ENCODE measurements at places on chromosomes 5 and 9.
A peak's percentile ranks its signal among the peaks of the same experiment; 100 is the strongest.

GRCh38 chr5:160511280-160511929, 89.8 kb downstream of the PTTG1 start:
- peak; percentile 40 for DNase-seq

GRCh38 chr5:147223343-147223742, 11.5 kb upstream of the STK32A start:
- peak; percentile 57 for DNase-seq

- DNase-seq: no peak
Measured at GRCh38 chr5:1461396-1461795, 16.2 kb upstream of the SLC6A3 start.

- DNase-seq: no peak
Measured at GRCh38 chr9:137648396-137648795, 29.6 kb downstream of the EHMT1 start.

- no peak for DNase-seq
Measured at GRCh38 chr5:119631660-119632059, 2.3 kb downstream of the FAM170A start.

- peak; percentile 49 for DNase-seq
Measured at GRCh38 chr9:137278721-137279711, 1.5 kb downstream of the TOR4A start.

DNA sequence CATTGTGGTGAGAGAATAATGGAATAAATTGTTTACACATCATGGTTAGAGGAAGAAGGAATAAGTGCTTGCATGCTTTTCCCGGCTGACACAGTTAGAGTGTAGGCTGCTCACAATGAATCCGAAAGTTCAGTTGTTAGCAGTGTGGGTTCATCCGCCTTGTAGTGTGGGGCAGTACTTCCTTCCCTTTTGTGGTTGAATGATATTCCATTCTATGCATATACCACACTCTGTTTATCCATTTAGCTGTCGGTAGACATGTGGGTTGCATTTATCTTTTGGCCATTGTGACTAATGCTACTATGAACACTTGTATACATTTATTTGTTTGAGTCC, 84.0 kb downstream of the COL5A1 start:
- no peak for DNase-seq

DNA sequence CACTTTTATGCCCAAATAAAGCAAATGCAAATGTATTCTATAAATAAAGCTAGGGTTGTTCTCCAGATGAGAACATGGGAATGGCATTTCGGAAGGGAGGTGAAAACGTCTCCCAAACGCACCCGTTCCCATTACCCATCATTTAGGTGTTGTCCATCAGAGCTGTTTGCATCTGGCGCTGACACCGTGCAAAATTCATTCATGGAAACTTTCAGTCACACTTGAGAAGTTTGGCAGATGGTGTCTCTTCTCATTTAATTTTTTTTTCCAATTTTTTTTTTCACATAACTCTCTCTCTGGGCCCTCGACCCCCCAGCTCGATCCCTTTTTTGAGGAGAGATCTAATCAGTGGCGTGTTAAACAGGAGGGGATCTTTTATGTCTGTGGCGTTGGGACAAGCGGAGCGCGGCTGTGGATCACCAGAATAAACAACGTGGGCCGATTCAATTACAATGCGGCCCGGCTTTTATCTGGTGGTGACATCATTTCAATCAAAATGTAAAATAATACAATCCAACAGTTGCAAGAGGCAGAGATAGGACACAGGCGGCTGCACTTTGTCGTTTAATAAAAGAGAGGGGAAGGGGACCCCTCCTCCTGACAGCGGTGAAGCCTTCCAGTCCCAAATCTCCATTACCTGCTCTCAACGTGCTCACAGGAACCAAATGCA, 246.1 kb upstream of the IRX4 start:
- DNase-seq: no peak

DNA sequence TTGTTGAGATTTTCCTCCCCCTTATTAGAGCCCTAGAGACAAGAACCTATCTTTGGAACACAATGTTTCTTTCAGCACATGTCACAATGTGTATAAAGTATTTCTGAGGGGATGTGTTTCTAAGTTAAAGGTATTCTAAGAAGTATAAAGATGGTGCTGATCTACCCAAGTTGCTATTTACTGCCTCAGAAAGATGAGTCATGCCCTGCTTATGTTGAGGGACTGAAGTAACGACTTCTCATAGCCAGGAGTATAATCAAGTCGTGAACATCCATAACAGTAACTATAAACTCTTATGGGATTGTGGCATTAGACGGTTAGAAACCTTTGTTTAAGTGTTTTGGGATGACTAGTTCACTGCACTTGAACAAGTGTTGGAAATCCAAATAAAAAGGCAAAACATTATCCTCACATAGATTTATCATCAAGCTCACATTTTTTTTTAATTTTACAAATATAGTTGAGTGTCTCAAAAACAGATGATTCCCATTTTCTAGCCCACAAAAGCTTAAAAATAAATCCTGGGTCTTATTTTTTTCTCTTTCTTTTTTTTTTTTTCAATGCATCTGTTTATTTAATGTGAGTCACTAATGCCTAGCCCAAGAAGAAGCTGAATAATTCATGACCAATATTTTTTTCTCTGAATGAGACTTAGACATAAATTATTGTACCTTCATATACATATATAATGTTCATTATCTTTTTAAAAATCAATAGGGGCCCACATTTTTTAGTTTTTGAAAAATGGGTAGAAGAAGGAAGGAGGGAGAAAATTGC, 12.2 kb upstream of the TMEM252 start:
- DNase-seq: no peak

DNA sequence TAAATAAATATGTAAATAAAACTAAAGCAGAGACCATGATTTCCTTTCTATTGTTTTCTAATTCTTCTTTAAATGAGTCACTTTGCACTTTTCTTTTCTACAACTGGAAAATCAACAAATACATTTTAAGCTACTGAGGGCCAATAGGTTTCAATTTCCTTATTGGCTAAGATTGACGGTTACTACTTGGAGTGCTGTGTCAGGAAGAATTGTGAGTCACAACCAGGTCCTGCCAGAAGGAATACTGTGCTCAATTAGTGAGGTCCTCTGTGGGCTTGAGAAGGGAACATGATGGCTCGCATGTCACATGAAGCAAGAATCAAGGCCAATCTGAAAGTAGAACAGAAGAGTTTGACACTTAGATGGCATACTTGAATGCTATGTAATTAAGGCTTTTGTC, 110.8 kb downstream of the HMHB1 start:
- no peak for DNase-seq

GRCh38 chr5:107243220-107243579, 427.5 kb downstream of the EFNA5 start:
- DNase-seq: no peak

- DNase-seq: no peak
Measured at GRCh38 chr9:107731115-107731762, 241.7 kb upstream of the KLF4 start.

- peak; percentile 84 for DNase-seq
Measured at GRCh38 chr5:115816226-115817081, at the start of gene CDO1. TSS of gene CDO1 (minus strand) at chr5:115816659. CDS start at chr5:115816397, 262 bp downstream.

DNA sequence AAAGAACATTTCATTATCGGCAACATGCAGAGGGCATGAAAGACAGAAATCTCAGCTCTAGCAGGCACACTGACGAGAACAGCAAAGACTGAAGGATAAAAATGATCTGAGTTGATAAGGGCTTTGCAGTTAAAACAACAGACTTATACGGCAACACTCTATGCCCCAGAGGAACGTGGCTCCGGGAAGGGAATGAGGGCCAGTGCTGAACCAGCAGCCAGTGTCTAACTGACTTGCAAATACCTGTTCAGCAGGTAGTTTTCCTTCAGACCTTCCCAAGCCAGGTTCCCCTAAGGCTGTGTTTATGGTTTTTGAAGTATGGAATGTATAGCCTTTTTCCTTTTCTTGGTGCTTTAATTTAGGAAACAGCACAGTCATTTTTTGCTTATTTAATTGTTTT, 121.3 kb upstream of the CDH18 start:
- DNase-seq: peak; percentile 87

- no peak for DNase-seq
Measured at GRCh38 chr5:99004960-99005359, 76.2 kb upstream of the CHD1 start.

- DNase-seq: no peak
Measured at GRCh38 chr9:86402591-86402990, 48.4 kb upstream of the TUT7 start.

DNA sequence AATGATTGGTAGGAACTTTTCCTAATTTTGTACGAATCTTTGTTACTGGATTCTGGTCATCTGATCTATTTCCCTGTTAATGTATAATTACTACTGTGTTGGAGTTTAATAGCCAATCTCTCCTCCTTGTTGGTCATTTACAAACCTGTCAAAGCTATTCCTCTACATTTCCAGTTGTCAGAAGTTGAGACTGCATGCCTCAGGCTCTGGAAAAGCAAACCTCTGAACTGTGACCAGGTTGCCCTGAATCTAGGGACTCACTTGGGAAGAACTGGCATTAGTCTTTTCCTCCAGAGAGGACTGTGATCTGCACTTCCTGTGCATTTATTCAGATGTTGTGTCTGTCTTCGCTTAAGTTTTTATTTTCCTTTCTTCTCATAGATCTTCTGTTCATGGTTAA, 16.1 kb downstream of the PDLIM4 start:
- peak; percentile 17 for DNase-seq

GRCh38 chr9:91677331-91677730, 253.7 kb upstream of the NFIL3 start:
- no peak for DNase-seq

DNA sequence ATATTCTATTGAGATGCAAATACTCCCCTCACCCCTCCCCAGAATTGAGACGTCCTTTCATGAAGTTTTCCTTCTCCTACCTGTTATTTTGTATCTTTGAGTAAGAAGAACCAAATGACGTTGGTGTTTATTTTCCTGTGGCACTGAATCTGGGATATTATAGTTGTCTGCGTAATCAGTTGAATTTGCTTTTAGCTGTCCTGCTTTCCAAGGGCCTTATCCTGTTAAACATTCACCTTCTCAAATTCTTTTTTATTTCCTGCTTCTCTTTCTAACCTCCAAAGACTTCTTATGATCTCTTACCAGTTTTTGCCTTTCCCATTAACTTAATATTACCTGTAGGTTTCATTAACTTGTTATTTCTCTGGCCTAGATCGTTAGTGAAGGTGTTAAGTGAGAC, 1254.9 kb upstream of the WWC1 start:
- no peak for DNase-seq

DNA sequence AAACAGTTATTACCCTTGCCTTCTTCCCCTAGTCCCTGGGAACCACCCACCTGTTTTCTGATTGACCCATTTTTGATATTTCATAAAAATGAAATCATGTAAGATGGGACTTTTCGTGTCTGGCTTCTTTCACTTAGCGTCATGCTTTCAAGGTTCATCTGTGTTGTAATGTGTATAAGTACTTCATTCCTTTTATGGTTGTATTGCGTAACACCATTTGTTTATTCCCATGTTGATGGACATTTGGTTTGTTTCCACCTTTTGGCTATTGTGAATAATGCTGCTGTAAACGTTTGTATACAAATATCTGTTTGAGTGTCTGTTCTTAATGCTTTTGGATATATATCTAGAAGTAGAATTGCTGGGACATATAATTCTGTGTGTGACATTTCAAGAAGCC, 650.1 kb upstream of the COX7C start:
- no peak for DNase-seq

DNA sequence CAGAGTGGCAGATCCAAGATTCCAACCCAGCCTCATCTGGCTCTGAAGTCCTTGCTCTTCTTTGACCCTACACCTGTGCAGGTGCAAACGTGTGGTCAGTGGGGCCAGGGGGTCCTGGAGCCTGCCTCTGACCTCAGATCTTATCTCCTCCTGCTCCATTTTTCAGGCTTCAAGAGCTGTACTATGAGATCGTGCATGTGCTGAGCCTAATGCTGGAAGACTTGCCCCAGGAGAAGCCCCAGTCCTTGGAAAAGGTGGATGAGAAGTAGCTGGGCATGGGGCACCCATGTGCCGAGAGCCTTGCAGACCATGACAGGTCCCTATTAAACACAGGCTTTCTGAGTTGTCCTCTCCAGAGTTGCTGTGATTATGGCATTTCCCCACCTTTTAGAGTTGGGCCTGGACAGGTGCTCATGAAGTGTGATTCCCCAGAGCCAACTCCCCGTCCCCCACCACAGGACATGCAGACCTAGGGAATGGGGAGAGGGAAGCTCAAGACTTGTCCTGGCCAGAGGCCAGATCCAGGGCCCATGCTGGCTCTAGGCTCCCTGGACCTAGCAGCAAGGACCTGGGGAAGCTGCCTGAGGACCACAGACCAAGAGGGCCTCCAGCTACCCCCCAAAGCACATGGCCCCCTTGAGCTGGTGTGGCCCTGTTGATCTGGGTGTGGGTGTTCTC, 22.5 kb downstream of the PITX1 start:
- peak; percentile 51 for DNase-seq

DNA sequence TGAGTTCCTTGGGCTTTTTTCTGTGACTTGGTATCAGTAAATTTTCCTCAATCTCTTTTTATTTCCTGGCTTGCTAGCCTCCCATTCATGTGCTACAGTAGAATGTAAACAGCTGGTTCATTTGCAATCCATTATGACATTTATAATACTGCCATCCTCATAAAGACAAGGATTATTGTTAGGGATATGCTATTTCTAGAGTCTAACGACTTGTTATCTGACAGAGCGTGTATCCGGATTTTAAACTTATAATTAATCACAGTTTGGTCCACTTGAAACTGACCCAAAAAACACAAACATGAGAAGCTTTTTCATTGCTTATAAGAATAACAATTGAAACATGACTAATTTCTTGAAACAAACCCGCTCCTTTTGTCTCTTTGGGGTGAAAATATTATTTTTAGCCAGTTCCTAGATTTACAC, 585.8 kb downstream of the TLE4 start:
- no peak for DNase-seq

DNA sequence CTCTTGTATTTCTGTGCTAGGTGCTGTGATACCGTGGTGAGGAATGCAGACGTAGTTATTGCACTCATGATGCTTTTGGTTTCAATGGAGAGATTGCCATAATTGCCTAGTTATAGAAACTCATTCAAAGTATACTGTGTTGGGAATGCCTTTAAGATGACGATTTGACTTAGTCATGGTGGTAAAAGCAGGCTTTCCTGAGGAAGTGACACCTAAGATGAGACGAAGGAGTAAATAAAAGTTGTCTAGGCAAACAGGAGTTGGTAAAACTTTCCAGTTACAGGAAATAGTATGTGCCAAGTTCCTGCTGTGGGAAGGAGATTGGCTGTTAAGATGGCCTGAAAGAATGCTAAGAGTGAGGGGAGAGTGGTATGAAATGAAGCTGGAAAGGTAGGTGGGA, 48.1 kb downstream of the FOCAD start:
- no peak for DNase-seq

- DNase-seq: no peak
Measured at GRCh38 chr5:35067985-35068384, 20.2 kb upstream of the AGXT2 start.

- DNase-seq: no peak
Measured at GRCh38 chr5:104540448-104540847, 977.9 kb upstream of the NUDT12 start.
